ENCODE measurements at places on chromosomes 2 and 18.

DNA sequence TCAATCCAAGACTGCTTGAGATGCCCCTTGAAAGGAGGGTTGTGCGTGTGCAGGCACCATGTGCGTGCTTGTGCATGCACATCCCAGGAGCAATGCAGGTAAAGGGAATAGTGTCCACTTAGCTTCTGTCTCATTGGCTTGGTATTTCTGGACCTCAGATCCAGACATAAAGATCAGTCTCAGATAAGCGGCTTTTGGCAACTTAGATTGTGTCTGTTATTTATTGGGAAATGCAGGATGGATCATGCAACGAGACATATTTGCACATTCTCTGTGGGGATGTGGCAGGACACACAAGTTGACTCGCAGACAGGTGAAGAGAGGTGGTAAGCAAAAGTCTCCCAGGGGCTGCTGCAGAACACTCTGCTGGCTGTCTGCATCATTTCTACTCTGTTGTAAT is 67.9 kb downstream of the SETBP1 start:
- no peak for DNase-seq

GRCh38 chr2:11080253-11081115 is 74.8 kb upstream of the SLC66A3 start:
- DNase-seq, result no peak

DNA sequence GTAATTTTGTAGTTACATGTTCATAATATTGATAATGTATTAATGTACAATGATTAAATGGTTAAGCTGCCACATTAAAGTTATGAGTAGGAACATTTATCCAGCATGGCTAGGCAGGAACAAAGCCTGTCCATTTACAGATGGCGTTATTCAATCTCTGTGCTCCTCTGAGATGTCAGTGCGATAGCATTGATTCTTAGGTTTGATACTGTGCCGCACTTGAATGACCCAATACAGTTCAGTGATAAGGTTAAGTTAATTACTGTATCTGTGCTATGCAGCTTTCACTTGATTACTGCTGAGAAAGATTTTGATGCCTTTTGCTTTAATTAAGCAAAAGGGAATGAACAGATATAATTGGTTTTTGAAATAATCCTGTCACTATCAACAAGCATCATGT is 111.8 kb downstream of the ZNF407 start:
- no peak for DNase-seq

DNA sequence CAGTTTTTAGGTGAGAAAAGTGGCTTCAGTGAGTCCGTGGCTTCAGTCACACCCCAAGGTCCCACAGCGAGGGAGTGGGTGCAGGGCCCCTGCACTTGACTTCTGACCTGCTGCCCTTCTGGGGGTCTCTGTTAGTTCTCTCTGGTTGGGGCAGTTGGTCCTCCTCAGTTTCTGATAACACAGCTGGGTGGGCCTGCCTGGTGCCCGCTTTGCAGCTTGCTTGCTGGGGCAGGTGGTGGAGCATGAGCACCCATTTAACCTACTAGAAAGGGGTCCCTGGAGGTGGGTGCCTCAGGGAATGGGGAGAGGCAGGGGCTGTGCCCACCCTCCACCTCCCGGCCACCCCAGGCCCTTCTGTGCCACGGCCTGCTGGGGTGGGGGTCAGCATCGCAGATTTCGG is 83.2 kb downstream of the ASB1 start:
- DNase-seq, result no peak

GRCh38 chr18:50203801-50204604 is 9.1 kb upstream of the MYO5B start:
- peak; percentile 39 for DNase-seq

GRCh38 chr2:20448246-20448976 is 1.5 kb downstream of the RHOB start:
- DNase-seq, result peak; percentile 50

Measured in fibroblast of pulmonary artery (primary cell).